ENCODE measurements at places on chromosomes 13 and 19.

GRCh38 chr19:1780272-1780958 is 27.1 kb downstream of the ONECUT3 start:
- DNase-seq: no peak

- no peak for DNase-seq
Measured at GRCh38 chr13:78187781-78188180, 269.1 kb upstream of the EDNRB start.

DNA sequence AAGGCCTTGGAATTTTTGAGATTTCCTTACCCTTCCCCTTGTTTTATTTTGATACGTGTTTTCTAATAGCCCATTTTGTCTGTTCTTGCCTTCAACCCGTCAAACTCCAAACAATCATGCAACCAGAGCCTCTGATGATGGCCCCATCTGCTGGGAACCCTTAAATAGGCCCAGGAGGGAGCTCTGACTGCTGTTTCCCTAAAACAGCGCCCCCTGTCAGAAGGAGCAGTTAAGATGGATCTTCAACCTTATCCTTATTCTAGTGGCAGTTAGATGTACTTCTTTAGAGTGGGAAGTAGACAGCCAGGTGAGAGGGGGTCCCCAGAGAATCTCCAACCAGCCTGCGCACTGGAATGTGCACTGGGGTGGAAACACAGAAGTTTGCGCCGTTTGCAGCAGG is 1031.0 kb upstream of the PCDH9 start:
- no peak for DNase-seq

DNA sequence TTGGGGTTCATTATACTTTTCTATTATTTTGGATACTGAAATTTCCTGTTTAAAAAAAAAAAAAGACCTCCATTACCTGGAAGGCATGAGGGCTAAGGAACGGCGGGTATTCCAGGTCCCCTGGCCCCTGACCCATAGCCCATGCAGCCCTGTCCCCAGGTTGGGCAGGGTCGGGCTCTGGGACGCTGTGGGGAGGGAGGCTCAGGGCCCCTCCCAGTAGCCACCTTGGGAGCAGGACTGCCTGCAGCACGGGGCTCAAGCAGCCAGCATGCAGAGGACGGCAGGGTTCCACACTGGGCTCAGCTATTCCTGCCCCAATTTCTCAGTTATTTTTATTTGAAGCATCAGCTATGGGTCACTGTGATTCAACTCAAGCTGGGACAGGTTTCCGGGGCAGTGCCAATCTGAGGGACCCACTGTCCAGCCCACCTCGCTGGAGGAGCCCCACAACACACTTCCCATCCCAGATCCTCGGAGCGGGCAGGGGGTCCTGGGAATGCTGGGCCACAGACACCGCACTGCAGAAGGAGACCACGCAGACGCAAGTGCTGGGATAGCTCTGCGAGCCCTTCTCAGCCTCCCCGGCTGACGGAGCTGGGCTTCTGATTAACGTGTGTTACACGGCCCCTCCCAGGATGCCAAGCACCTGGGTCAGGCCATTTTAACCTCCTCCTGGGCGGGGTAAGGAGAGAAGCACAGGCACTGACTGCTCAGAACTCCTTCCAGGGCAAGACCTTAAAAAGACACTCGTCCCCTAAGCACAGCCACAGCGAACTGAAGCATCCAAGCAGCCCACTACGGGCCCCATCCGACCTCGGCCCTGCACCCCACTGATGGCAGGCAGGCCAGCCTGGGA is 60.1 kb downstream of the PEPD start:
- no peak for DNase-seq

GRCh38 chr19:13134626-13135025 is 15.5 kb downstream of the STX10 start:
- DNase-seq: no peak

DNA sequence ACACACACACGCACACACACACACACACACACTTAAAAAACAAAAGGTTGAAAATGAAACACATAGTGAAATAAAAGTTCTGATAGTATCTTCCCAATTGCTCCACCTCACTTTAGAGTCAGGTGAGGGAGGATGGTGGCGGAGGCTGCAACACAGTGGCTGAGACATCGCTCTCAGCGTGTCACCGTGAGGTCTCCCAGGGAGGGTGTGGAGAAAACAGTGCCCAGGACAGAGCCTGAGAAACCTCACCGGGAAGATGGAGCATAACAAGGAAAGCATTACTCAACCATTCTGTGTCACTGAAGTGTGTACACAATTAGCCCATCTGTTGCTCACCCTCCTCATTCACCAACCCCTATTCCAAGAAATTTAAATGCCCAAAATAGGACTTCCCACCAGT is 111.4 kb upstream of the USP29 start:
- no peak for DNase-seq

DNA sequence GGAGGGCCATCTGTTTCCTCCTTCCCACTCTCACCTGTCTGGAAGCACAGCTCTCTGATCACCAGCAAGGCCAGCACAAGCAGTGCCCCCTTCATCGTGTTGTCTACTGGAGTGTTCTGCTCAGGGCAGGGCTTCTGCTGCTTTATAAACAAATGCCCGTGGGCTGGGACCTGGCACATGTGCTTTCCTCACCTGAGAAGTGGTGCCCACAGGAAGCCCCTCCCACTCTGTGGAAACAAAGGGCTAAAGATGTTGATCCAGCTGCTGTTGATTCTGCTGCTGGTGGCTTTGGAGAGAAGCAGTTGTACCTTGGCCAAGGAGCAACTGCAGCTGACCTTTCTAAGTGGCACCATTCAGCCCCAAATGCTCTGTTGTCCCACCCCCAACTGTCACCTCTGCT is 26.4 kb upstream of the ZNF181 start:
- DNase-seq: no peak

DNA sequence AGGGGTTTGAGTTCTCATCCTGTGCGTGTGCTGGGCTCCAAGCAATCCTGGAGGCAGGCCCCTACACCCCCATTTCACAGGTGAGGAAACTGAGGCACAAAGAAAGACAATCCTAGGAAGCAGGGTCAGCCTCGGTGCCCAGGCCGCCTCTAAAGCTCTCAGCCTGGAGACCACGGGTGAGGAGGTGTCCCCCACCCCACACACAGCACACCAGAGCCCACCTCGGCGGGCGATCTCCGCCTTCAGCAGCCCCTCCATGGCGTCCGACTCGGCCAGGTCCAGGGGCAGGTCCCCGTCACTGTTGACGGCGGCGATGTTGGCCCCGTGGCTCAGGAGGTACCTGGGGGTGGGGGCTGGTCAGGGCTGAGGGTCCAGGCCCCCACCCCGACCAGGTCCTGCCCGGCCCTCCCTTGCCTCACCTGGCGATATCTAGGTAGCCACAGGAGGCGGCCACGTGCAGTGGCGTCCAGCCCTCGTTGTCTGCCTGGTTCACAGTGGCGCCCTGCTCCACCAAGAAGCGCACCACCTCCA is 5.1 kb downstream of the PPP1R12C start:
- no peak for DNase-seq

DNA sequence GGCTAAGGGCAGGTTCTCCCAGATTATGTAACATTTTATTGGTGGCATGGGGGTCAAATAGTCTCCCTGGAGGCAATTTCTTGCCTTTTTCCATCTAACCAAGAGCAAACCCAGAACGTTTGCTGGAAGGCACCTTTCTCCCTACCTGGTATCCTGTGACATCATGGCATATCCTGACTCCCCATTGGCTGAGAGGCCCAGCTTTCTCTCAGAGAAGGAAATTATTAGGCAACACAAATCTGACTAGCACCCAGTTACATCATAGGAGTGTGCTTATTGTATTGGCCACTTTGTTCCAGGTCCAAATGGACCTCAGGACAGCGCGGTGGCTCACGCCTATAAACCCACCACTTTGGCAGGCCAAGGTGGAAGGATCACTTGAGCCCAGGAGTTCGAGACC is 13.0 kb downstream of the NTN5 start:
- DNase-seq: no peak

DNA sequence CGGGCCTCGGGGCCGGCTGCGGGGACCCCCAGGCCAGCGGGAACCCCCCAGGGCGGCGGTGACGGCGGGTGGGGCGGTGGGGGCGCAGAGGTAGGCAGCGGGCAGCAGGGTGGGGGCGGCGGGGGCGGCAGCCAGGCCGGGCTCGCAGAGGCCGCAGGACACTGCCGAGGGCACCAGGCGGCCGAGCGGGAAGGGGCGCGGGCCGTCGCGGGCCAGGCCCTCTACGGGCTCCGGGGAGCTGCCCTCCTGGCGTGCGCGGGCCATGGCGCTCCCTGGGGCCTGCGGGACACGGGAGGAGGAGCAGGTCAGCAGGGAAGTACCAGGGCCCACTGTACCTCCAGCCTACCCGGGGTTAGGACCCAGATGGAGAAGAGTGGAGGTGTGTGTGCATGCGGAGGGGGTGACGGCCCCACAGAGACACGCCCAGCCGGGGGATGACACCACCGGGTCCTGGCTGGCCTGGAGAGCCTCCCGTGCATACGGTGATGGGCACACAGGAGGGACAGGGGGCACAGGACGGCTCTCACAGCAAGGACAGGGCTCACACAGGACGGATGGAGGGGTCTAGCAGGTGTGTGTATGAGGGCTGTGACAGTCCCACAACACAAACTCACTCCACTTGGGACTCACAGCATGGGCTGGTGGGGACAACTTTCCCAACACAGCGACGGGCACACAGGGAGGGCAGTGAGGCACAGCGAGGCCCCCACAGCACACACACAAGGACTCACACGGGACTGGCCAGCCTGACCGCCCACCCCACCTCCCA is 2.6 kb downstream of the BBC3 start:
- DNase-seq: no peak

DNA sequence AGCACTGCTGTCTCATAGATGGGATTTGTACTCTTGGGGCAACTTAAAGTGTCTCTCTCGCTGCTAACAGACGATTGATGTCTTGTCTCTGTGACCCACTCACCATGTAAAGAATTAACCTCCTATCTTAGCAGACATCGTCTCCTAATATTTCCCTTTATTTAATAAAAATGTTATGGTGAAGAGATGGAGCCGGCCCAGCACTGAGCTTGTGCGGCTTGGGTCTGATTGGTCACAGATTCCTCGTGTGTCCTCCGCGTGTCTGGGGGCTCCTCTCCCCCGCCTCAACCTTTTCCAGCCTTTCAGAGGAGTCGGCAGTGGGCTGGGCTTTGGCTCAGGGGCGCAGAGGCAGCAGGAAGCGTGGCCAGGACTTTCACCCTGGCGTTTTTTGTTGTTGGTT is 13.2 kb upstream of the CRTC1 start:
- no peak for DNase-seq

DNA sequence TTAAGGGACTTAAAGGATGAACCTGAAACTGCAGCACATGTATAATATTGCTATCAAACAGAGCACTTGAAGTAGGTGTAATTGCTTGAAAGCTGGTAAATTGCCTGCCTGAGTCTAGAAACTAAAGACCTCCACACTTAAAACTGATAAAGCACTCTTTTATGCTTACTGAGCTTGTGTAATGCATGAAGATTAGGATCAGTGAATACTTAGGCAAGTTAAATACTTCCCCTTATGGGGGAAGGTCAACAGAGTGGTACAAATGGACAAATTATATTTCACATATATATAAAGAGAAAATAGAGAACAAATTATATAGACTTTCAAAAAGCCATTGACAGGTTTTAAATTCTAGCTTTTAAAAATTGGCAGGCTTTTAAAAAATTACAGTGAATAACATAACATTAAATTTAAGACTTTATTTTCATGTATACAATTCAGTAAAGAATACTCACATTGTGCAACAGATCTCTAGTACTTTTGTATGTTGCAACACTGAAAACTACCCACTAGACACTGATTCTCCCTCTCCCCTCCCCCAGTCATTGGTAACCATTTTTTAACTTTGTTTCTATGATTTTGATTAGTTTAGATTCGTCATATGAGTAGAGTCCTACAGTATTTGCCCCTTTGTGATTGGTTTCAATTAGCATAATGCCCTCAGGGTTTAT is 23.9 kb downstream of the PIBF1 start:
- no peak for DNase-seq

DNA sequence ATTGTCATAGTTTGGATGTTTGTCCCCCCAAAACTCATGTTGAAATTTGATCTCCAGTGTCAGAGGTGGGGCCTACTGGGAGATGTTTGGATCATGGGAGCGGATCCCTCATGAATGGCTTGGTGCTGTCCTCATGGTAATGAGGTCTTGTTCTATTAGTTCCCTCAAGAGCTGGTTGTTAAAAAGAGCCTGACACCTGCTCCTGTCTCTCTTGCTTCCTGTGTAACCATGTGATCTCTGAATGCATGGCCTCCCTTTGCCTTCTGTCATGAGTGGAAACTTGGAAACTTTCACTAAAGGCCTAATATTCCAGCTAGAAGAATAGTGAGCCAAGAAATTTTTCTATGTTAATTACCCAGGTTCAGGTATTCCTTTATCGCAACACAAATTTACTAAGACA is 311.4 kb upstream of the ATXN8OS start:
- DNase-seq: no peak

DNA sequence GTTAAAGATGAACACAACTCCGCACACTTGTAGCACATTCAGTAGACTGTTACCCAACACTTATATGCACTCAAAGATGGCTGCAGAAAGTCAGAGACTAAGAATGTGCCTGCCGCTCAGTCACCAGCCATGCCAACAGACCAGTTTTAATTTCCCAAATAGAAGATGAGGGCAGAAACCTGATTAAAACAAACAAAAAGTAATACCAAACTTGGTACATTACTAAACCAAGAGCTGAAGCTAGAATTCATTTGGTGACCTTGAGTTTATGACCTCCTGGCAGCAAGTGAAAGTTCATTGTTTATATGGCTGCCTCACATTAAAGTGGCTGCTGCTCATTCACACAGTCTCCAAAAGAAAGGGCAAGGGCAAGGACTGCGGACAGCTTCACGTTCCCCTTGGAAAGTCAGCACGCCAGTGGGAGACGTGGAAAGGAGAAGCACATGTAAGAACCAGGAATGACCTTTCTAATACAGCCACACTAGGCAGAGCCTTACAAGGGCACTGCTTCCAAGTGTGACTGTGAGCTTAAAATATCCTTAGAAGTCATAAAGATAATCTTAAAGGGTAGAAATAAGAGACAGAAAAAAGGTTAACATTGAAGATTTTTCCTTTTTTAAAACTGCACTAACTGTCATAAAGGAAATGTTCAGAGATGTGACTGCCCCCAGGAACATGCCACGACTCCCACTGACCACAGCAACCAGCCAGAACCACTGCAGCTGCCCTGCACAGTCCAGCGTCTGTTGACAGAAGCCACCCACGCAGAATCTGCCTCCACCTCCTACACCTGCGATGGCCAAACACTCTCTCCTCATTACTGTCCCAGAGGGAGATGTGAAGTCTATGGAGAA is 73.5 kb downstream of the STK24 start:
- no peak for DNase-seq

GRCh38 chr19:10776900-10777650 is 58.9 kb downstream of the TMED1 start:
- DNase-seq: no peak

GRCh38 chr13:63438951-63439350 is 2023.3 kb upstream of the PCDH20 start:
- DNase-seq: no peak

GRCh38 chr19:3125900-3126524 is 9.8 kb upstream of the GNA15 start:
- no peak for DNase-seq

DNA sequence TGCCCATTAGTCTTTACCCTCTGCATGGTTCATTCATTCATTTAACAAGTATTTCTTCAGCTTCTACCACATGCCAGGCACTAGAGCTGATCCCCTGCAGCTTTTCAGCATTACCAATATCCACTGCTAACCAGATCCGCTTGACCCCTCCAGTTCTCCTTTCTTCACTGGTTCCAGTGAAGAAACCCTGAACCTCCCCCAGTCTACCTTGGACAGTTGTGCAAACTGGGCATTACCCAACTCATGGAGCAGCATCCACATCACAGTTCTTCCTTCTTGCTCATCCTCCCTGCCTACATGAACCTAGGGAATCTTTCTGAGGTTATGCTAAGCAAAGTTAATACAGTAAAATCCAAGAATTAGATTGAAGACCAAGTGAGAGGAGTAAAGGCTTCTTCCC is 78.7 kb upstream of the SERP2 start:
- DNase-seq: no peak

Data from NCI-H1694 (cell line).